Tibial artery (tissue), 4 donors: ENCODE measurements at places on chromosomes 7 and 10.

- DNase-seq: no peak
Observed at GRCh38 chr7:77907281-77907680, 108.7 kb downstream of the PHTF2 start.

GRCh38 chr7:139648391-139648861, 124.9 kb downstream of the CLEC2L start:
- DNase-seq: no peak

DNA sequence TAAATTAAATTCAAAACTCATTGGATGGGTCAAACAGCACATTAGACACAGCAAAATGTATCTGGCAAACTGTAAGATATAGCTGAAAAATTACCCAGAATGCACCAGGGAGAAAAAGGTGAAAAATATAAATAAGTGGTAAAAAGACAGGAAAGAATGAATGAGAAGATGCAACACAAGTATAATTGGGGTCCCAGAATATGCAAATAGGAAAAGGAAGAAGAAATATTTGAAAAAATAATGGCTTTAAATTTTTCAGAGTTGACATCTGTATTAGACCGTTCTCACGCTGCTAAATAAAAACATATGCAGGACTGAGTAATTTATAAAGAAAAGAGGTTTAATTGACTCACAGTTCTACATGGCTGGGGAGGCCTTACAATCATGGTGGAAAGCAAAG, 167.7 kb upstream of the PLXNA4 start:
- no peak for DNase-seq

- DNase-seq: no peak
Observed at GRCh38 chr10:69262292-69262751, 16.0 kb upstream of the HK1 start.

DNA sequence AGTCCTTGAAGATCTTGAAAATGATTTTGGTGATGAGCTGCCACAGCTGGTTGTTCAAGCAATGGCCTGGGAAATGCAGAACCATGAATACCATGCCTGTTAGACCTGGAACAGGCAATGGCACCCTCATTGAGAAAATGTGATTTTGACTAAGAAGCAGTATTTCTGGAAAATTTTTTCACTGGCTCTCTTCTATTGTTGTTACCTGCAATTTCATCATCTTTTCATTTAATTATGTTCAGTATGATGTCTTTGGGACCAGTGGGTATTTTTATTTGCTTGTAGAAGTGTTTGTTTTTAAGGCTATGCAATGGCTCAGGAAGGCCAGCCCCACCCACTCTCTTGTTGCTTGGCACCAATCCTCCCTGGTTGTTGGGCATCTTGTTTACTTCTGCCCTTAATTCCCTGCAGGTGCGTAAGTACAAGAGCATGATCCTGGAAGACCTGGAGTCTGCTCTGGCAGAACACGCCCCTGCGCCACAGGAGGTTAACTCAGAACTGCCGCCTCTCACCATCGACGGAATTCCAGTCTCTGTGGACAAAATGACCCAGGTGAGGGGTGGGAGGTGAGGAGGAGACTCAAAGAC, 78.6 kb downstream of the NRF1 start:
- DNase-seq: no peak

- DNase-seq: no peak
Observed at GRCh38 chr10:96422525-96422924, 63.7 kb upstream of the OPALIN start.
